ENCODE measurements at places on chromosomes 3 and 15.

GRCh38 chr3:141926929-141927328 lies 50.5 kb downstream of the ATP1B3 start:
- DNase-seq = no peak

DNA sequence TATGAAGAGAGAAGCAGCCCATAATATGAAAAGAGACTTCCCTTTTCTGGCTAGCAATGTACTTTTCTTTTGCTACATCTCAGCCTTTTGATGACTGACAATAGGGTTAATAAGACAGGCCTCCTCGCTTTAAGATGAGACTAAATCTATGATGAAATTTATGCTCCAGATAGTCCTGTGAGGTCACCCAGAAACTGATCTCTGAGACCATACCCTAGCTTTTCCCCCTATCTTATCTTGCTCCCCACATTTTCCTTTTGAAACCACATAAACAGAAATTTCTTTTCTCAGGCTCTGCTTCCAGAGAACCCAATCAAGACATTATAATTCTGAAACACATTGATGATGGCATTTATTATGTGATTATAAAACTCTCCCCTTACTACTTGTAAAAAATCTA lies 168.8 kb upstream of the CADM2 start:
- no peak for DNase-seq

GRCh38 chr3:106176734-106177133 lies 307.9 kb upstream of the CBLB start:
- peak; percentile 19 for DNase-seq

GRCh38 chr3:156728267-156728985 lies 54.0 kb downstream of the TIPARP start:
- DNase-seq = no peak

GRCh38 chr3:118960876-118961450 lies 73.7 kb downstream of the IGSF11 start:
- DNase-seq = no peak

DNA sequence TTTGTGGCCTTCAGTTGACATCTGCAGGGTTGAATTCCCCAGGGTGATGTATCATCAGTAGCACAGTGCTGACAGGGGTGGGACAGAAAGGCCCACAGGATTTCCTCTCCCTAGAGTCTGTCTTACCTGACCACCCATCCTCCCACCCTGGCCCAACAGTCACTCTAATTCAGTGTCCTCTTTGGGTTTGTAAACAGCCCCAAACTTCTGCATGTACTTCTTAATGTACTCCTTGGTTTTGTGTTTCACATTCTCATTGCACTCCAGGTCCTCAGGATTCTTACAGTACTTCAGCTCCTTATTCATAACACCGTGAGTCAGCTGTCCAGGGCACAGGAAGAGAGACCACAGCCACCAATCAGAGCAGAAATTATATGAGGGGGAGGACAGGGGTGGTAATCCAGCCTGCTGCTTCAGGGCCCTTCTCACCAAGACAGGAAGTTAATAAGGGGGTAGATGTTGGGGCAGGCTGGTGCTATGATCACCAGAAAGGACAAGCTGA lies 37.5 kb downstream of the NBEAL2 start:
- no peak for DNase-seq

DNA sequence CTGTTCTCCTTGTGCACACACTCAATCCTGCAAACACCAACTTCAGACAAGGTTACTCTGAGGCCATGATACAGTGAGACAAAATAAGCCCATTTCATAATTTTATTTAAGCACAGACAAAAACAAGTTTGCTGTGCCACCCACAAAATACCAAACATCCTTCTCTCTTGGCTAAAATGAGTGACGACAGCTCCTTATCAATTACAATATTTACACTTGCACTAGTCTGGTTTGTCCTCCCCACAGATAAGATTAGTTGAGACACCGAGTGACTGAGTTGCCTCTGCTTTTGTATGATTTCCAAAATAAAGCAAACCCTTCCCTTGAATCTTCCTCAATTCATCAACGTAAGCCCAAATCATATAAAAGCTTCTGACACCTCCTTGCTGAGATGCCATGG lies 233.5 kb upstream of the ATP10A start:
- no peak for DNase-seq

- DNase-seq = no peak
These were observed 23.5 kb upstream of the GP9 start for GRCh38 chr3:129037093-129037419.

DNA sequence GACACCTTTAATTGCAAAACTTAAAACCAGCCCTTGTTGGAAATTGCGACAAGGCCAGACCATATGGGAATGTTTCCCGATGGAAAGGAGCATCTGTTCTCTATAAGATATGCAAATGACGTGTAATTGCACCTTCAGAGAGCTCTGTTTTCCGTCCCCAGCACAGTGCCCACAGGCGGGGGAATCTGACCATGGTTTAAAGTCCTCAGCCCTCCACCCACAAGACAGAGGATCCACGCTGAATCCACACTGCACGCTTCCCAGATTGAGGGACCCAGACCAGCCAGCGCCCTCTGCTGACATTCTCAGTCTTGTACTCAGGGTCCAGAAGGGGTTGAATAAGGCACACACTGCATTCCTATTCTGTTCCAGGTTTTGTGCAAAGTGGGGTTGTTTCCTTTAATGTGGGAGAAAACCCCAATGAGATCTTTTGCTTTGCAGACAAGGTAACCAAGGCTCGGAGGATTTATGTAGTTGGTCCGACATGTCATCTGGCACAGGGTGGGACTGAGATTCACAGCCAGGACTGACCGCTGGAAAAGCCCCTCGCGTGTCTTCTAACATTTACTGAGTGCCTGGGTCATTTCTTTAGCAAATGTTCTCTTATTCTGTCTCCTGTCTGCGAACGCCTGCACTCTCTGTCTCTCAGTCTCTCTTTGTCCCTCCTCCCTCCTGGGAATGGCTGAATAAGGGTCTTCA lies 36.8 kb upstream of the KLHL25 start:
- DNase-seq = no peak

GRCh38 chr15:92502336-92502735 lies 108.7 kb downstream of the ST8SIA2 start:
- DNase-seq = no peak
